Astrocyte (in vitro differentiated cells and primary cell): ENCODE measurements at places on chromosomes 3 and 15. TPM values are rescaled to one million over a fixed set of nuclear protein-coding genes. Genes with fewer than 3 reads are reported as not detected.

DNA sequence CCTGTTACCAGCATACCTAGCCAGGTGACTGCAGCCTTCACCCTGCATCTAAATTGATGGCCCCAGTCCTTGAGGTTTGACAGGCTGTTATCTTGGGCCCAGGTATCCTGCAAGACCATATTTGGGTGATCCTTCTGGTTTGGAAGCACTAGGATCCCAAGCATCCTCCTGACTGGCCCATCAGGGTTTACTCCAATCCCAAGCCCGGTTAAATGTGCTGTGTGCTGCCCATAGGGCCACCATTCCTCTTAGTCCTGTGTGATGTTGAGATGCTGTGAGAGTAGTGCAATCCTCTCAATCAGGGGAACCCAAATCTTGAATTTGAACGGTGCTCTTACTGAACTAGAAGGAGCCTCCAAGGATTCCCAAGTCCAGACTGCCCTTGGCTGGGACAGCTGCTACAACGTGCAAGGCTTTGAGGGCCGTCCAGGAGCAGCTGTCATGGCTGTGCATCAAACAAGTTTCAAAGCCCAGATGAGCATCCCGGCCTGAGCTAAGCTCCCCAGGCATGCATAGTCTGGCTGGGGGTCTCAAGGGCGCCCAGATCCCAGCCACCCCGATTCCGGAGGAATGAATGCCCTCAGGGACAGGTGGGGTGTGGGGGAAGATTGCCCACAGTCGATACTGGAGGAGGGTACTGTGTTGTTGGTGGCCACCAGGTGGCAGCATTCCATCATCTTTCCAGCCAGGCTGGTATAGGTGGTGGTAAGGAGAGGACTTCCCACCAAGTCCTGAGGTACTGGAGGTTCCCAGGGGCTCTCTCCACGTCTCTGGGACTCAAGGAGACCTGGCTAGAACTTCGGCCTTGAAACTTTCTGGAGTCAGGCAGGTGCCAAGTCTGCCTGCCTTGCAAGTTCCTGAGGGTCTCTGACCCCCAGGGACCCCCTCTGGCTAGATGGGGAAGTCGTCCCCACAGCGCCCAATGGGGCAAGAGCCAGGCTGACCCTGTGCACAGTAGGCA is 32.6 kb downstream of the RBM5 start:
- peak; percentile 47 for DNase-seq

Gene SNTN
- total RNA-seq: not detected in 2 replicates

Gene TMC3
- 0.22 and 0.52 TPM in 2 replicates for total RNA-seq

GRCh38 chr3:57980416-57980815 is 27.8 kb upstream of the FLNB start:
- no peak for DNase-seq

Gene CCR1
- 0.20 and 0.41 TPM in 2 replicates for total RNA-seq

Gene LSG1
- total RNA-seq: 32.3 and 38.4 TPM in 2 replicates

Gene CACNA2D2
- total RNA-seq: 0.31 and 1.00 TPM in 2 replicates

DNA sequence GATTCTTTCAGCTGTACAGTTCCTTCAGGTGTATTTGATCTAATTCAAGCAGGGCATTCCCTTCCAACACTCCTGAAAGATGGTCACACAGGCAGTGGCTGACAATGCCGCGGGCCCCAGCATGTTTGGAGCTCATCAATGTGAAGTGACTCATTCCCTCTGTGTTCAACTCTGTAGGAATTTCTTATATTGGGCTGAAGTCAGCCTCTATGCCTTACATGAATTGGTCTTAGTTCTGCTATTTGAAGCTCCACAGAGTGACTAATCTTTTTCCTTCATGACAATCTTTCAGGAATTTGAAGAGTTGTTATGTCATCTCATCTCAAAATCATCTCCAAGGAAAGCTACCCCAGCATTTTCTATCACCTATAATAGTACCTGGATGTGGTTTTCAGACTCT is 142.5 kb upstream of the C2CD4B start:
- DNase-seq: peak; percentile 67

Gene GTF2E1
- 28.8 and 31.6 TPM in 2 replicates for total RNA-seq

GRCh38 chr3:123055352-123055751 is 11.5 kb upstream of the PDIA5 start:
- no peak for DNase-seq

DNA sequence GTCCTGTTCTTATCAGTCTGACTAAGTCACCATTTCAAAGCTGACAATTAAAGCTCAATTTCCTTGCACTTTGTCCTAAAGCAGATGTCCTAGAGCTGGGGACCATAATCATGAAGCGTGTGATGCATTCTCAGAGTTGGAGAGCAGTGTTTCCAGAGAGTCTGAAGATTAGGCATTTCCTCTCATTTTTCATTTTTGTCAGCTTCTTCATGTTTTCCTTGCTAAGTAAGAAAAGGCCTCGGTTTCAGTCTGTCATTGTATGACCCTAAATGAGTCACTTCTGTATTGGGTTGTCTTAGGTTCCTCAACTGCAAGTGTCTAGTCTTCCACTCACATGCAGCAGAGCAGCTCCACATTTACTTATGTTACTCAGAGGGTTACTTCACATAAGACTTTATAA is 257.2 kb upstream of the TPRG1 start:
- DNase-seq: peak; percentile 95

DNA sequence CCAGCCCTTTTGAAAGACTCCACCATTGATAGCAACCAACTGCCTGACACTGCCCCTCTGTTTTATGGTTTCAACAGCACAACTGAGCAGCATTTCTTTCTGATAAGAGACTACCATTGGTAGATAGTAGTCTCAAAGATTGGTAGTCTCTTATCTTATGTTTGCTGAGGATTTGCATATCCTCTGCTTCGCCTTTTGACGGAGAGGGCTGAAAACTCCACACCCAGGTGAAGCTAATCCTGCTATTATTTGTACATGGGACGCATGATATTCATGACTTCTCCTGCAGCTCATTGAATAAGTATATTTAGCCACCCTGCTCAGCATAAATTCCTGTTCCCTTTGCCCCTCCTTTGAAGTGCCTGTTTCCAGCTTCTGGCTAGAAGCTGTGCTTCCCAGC is 119.4 kb upstream of the STRIT1 start:
- DNase-seq: no peak

Gene GPR62
- total RNA-seq: not detected in 2 replicates

Gene MME
- 54.3 and 55.5 TPM in 2 replicates for total RNA-seq

DNA sequence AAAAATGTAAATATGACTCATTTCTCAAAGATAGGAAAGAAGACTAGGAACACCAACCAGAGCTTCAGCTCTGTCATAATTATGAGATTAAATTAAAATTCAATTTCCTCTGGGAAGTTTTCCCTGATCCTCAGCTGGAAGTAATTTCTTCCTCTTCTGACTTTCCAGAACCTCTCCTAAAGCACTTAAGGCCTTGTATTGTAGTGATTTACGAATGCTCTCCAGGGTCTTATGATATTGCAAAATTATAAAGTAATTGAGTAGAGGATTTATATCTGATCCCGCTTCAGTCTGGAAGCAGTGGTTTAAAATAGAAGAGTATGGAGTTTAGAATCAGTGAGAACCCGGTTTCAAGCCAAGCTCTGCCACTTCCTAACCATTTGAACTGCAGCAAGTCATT is 279.8 kb downstream of the ZPLD1 start:
- no peak for DNase-seq

DNA sequence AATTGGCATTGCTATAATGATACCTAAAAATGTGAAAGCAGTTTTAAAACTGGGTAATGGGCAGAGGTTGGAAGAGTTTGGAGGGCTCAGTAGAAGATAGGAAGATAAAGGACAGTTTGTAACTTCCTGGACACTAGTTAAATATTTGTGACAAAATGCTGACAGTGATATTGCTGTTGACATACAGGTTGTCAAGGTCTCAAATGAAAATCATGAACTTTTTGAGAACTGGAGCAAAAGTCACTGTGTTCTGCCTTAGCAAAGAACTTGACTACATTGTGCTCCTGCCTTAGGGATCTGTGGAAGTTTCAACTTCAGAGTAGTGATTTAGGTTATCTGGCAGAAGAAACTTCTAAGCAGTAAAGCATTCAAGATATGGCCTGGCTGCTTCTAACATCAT is 113.7 kb upstream of the CD96 start:
- DNase-seq: no peak

DNA sequence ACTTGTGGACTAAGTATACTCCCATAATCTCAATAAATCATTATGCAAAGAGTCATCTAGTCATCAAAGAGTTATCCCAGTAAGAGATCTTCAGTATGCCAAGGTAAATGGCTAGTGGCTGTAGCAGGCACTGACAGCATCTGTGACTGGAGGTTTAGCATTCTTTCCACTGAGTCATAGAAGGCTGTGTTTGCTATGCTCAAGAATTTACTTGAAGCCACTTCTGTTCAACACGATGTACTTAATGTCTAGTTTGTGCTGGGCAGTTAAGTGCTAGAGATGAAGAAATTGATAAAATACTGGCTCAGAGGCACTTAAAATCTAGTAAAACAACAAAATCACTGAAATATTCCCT is 13.0 kb downstream of the ZBED2 start:
- DNase-seq: peak; percentile 98

Gene PRKAR2A
- 52.5 and 55.5 TPM in 2 replicates for total RNA-seq

Gene PDIA5
- total RNA-seq: 77.5 and 86.5 TPM in 2 replicates
